ENCODE measurements at places on chromosomes 4 and X.

DNA sequence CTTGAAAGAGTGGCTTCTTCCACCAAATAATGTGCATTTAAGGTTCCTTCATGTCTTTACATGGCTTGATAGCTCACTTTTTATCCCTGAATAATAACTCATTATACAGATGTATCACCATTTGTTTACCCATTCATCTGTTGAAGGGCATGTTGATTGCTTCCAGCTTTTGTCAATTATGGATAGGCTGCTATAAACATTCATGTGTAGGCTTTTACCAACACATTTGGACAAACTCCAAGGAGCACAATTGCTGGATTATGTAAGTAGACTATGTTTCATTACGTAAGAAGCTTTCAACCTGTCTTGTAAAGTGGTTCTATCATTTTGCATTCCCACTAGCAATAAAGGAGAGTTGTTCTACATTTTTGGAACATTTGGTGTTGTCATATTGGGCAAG, 2637.0 kb downstream of the PCDH7 start:
- DNase-seq = no peak

- no peak for DNase-seq
These were observed 274 bp upstream of the ERVMER34-1 start for GRCh38 chr4:52751487-52751911.

DNA sequence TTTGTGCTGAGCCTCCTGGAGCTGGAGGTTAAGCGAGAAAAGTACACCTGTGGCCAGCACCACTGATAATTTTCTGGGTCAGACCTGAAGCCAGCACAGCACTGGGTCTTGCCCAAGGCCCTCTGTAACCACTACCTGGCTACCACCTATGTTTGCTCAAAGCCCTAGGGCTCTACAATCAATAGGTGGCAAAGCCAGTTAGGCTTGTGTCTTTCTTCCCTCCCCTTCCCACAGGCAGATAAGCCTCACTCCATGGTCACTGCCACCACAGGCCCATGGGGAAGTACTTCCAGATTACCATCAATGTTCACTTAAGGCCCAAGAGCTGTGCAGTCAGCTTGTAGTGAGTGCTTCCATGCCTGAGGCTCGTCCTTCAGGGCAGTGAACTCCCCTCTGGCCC, 35.2 kb upstream of the ARMCX4 start:
- DNase-seq = no peak

DNA sequence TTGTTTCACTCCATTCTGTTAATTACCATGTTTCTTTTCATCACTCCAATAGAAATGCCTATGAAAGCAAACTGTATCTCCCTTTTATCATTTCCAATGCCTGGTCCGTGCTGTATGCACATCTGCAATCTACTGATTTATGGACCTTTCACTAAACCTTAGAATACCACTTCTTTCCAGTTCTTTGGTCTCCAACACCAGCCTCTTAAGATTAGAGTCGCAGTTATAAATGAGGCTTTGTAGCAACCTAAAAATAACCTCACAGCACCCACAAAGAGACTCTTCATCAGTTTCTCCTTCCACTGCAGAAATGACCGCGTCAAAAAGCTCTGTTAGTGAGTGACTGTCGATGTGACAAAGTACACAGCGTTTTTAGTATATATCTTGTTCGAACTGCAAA, 282.6 kb downstream of the ADGRA3 start:
- DNase-seq = no peak

DNA sequence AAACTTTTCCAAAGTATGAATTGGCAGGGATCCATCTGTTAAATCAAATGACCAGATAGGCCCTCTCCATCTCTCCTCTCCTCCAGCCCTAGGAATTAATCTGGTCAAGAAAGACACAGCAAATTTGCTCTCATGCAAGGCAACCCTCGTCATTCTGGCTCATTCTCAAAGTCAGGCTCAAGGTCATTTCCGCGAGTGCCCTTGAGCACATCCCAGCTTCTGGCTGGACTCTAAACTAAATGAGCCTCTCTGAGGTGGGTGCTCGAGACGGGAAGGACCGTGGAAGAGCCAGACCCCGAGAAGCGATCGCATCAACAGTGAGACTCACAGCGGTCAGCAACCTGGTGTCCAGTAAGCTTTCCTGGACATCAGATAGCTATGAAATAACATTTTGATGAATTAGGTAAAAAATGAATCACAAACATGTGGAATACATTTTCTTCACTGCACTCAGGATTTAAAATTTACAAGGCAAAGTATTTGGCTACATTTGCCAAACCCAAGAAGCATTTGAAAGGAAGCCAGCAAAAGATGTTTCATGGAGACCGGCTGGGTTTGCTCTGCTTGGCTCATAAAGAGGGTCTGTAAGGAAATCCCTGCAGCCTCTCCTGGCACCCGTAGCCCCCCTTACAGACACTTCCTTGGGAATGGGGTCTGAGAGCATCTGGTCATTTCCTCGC, 121.0 kb downstream of the ENPP6 start:
- no peak for DNase-seq

GRCh38 chr4:154132406-154132805, 343.5 kb upstream of the SFRP2 start:
- no peak for DNase-seq

DNA sequence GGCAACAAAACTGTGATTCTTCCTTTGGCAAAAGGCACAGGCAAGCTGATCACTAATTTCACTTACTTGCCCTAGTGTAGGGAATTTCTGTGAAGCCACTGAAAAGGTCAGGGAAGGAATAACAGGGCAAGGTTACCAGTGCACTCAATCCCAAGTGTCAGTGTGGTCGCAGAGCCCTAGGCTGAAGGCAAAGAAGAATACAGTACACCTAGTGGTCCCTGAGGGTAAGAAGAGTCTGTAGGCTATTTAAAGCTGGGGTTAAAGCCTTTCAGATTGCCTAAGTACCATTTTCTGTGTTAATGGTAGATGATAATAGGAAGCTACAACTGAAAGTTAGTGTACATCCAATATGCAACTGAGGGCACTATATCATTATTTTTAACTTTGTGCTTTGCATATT, 173.6 kb upstream of the NRK start:
- DNase-seq = no peak

DNA sequence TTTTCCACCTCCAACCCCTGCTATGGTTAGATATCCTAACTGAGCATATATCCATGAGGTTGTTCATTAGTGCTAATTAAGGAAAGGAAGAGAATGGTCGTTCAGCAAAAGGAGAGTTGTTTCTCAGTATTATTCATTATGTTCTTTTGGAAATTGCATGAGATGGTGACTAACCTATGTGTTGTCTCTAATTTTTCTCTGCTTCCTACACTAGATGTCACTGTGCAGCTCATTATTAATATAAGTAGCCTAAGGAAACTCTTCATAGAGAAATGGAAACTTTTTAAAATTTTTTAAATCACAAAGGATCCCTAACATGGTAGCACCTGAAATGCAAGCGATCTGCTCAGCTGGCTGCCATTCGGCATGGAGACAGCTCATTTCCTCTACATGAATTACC, 67.7 kb upstream of the FAM9A start:
- no peak for DNase-seq

All from stimulated activated CD8-positive, alpha-beta memory T cell treated with anti-CD3 and anti-CD28 coated beads, Interleukin-7, amount 100 ng/mL, for 4 hours (primary cell).